Fibroblast of skin of abdomen (primary cell): ENCODE measurements at places on chromosomes 4 and X.

GRCh38 chr4:189117426-189117825 lies 823.2 kb upstream of the FRG1 start:
- DNase-seq = peak; percentile 6

- DNase-seq = peak; percentile 87
Measured at GRCh38 chr4:128571747-128572146, 237.8 kb upstream of the JADE1 start.

- DNase-seq = no peak
Measured at GRCh38 chr4:58061967-58062366, 951.8 kb upstream of the IGFBP7 start.

- no peak for DNase-seq
Measured at GRCh38 chr4:152374153-152374552, 161.7 kb downstream of the FBXW7 start.

DNA sequence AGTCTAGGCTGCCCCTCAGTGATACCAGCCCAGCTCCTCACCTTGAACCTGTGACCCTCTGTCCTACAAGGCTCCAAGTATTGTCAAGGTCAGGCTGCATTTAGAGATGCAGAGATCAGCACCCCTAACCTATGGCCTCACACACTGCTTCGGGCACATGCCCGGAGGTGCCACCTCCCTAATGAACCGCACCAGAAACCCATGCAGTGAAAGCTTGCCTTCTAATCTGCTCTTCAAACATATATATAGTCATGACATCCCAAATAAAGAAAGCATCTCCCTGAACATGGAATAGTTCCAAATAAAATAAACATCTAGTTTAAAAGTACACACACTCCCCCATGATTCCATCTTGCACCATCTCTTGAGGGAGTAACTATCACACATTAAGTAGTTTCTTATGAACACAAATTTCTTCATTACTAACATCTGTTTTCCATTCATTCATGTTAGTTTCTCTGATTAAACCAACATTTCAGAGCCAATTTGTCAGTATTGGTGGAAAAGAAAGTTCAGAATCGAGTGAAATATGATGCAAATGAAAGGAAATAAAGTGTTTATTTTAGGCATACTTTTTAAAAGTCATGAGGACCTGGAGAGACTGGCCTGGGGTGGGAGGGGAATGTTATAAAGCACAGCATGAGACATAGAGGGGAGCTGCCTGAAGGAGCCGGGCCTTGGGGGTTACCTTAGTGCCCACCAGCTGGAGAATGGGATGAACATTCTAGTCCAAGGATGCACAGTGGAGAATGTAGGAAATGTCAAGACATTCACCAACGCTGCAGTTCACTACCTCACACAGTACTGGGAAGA lies 19.2 kb downstream of the CC2D2A start:
- peak; percentile 80 for DNase-seq

GRCh38 chr4:97349468-97350186 lies 793.6 kb downstream of the STPG2 start:
- no peak for DNase-seq

GRCh38 chrX:118872102-118872566 lies 48.5 kb downstream of the ZCCHC12 start:
- no peak for DNase-seq

DNA sequence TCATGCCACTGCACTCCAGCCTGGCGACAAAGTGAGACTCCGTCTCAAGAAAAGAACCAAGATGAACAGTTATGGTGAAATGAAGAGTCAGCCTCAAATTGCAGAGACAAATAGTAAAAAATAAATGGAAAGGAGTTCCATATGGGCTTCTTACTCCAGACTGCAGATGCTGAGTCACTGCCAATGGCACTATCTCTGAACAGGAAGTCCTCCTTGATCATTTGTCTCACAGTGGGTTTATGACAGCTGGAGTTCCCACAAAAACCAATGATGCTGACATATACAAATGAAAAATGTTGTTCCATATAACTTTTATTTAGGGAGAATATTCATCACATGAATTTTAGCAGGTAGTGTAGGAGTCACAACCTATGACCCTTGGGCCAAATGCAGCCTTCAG lies 631.6 kb downstream of the PCDH18 start:
- DNase-seq = peak; percentile 53

DNA sequence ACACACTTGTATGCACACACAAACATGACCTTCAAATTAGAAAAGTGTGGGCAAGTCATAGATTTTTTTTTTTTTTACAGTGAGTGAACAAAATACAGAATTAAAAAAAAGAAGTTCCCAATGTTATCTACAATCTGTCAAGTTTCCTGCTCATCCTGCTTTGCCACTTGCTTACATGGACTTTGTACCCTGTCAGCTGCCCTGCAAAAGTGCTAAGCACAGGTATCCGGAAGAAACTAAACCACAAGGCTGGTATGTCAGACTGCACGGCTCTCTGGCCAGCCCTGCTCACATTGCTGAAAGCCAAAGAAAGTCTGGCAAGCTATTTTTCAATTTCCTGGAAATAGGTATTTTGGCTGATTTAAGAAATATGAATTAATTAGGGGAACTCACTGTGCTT lies 38.9 kb upstream of the BCLAF3 start:
- no peak for DNase-seq

DNA sequence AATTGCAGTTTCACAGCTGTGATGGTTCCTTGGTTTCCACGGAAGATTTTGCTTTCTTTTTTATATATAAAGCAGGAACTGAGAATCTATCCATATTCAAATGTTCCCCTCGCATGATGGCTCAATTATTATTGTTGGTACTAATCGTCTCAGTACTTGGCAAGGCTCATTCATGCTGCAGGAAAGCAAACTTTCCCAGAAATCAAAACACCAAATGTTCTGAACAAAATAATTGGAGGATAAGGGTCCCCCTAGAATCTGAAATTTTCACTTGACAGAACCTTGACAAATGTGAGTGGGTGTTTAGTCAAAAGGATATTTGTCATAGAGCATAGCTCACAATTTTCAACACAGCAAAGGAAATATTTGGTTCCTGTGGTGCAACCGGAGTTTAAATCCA lies 1598.6 kb upstream of the PCDH7 start:
- no peak for DNase-seq

DNA sequence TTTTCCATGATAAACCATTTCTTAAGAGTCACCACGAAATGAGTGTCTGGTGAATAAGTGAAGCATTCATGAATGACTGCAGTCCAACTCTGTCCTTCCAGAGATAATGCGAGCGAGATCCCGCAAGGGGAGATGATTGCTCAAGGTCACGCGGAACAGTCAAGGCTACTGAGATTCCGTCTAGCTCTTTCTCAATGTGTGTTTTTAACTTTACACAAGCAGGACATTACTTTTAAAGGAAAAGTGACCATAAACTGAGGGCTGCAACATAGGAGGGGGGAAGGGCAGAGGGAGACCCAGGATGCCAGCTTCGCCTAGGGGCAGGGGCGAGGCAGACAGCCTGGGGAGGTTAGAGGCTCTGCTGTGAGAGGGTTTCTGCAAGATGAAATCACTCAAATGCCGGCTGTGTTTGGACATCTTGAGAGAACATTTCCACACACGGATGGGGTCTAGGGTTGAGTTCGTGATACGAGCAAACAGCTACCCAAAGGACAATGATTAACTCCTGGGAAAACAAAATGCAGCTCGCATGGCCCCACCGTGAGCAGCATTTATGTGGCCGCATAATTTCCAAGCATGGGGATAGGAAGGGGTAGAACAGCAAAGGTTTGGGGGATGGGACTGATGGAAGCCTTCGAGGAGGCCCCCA lies 23.8 kb upstream of the CCNQ start:
- DNase-seq = no peak

GRCh38 chrX:153719238-153719637 lies 4.9 kb downstream of the BCAP31 start:
- no peak for DNase-seq

DNA sequence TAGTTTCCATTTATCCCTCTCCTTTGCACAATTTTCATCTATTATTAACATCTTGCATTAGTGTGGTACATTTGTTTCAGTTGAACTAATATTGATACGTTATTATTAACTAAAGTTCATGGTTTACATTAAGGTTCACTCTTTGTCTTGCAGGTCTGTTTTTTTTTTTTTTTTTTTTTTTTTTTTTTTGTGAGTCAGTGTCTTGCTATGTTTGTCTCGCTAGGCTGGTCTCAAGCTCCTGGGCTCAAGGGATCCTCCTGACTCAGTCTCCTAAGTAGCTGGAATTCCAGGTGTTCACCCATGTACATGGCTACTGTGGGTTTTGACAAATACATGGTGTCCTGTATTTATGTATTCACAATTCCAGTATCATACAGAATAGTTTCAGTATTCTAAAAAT lies 6.8 kb downstream of the TBC1D19 start:
- DNase-seq = peak; percentile 34

DNA sequence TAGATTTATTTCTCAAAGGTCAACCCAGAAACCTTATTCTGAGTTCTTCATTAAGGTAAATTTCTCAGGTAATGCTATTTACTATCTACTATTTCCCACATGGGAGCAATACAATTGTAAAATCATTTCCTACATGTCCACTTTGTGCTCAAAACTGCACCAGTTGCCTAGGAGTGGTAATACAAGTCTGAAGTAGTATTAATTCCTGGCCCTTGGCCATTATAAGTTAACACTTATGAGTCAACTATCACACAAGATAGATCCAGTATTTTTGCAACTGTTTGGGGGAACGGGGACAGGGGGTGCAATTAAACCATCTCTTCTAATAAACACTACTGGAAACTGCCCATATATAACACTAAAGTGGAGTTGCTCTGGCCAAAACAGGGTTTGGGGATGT lies 48.9 kb downstream of the ACSL4 start:
- DNase-seq = peak; percentile 5

DNA sequence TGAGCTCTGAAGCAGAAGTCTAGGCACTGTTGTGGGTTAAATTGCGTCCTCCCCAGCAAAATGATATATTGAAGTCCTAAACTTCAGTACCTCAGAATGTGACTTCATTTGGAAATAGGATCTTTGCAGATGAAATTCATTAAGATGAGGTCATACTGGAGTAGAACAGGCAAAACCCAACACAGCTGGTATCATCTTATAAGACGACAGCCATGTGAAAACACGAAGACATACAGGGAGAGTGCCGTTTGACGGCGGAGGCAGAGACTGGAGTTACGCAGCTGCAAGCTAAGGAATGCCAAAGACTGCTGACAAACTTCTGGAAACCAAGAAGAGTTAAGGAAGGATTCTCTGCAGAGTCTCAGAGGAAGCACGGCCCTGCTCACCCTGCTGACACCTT lies 241.5 kb downstream of the MAML3 start:
- DNase-seq = peak; percentile 62

DNA sequence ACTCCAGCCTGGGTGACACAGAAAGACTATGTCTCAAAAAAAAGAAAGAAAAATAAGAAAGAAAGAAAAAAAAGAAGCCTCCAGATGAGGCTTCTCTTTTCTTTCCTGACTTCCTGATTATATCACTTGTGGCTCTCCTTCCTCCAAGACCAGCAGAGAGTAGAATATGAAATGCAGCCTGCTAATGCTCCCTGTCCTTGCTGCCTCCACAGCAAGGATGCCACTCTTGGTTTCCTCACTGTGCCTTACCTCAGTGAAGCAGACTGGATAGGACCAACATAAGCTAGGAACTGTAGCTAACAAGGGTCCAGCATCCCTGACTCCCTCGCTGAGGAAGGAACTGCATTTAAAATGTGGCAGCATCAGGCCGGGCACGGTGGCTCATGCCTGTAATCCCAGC lies 11.7 kb downstream of the SLC25A43 start:
- DNase-seq = no peak

GRCh38 chr4:139841464-139842195 lies 176.0 kb downstream of the MGST2 start:
- DNase-seq = no peak

GRCh38 chr4:38466401-38466800 lies 197.6 kb upstream of the KLF3 start:
- no peak for DNase-seq

DNA sequence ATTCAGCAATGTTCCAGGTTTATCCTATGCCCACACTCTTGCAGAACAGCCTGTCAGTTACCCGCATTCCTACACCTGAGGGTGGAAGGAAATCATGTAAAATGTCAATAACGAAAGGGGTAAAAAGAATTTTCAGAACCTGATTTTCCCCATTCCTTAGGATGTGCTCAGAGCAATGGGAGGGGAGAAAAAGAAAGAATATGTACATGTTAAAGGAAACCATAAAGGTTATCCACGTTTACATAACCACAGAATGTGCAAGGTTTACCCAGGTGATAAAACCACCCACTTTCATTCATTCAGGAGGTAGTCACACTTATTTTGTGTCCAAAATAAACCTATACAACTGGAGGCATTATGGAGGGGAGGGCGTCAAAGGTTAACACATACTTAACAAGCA lies 335.5 kb downstream of the ZNF674 start:
- DNase-seq = no peak

- DNase-seq = no peak
Measured at GRCh38 chrX:149846789-149847188, 34.2 kb upstream of the MAGEA8 start.

DNA sequence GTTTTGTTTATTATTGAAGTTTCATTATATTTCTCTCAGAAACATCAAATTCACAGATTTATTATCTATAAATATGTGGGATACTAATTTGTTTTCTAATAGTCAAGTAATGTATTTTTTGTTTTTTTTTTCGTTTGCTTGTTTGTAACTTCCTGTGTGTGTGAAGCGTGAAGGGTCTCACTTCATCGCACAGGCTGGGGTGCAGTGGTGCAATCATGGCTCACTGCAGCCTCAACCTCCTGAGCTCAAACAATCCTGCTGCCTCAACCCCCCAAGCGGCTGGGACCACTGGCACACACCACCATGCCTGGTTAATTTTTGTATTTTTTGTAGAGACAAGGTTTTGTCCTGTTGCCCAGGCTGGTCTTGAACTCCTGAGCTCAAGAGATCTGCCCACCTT lies 55.1 kb downstream of the SH3RF1 start:
- DNase-seq = no peak

DNA sequence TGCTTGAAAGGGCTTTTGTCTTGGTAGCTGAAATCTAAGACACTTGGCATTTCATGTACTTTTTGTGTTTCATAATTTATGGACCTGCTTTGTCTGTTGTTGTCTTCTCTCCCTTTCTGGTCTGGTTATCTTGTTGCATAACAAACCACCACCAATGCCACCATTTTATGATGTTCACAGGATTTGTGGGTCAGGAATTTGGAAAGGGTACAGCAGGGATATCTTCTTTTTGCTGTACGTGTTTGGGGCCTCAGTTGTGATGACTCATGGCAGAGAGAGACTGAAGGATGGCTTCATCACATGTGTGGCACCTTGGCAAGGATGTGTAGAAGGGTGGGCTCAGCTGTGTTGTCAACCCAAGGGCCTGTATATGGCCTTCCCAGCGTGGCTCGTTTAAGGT lies 35.2 kb downstream of the KDM6A start:
- DNase-seq = peak; percentile 6

GRCh38 chrX:110863883-110864282 lies 68.3 kb upstream of the CHRDL1 start:
- no peak for DNase-seq

GRCh38 chr4:3437582-3437936 lies 4.2 kb upstream of the HGFAC start:
- DNase-seq = no peak

GRCh38 chrX:153200462-153200861 lies 21.4 kb downstream of the MAGEA1 start:
- no peak for DNase-seq

- no peak for DNase-seq
Measured at GRCh38 chr4:14368391-14368790, 633.9 kb upstream of the CPEB2 start.

GRCh38 chrX:137982472-137983172 lies 416.7 kb downstream of the ZIC3 start:
- no peak for DNase-seq
